ENCODE measurements at places on chromosomes 3 and 15.

DNA sequence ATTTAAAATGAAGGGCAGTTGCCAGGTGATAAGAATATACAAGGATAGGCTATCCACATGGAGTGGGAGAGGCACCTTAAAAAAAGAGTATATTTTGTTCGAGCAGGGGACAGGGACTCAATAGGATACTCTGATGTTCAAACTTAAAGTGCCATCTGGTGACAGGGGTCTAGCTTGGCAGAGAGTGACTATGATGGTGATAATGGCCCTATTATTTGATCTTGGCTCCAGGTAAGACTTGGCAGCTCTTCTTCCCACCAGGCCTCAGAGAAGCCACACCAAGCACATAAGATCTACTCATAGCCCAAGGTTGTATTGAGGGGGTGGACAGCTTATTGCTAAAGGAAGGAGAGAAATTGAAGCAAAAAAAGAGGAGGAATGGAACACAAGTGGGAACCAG, 109.0 kb upstream of the MANF start:
- DNase-seq: peak; percentile 59

DNA sequence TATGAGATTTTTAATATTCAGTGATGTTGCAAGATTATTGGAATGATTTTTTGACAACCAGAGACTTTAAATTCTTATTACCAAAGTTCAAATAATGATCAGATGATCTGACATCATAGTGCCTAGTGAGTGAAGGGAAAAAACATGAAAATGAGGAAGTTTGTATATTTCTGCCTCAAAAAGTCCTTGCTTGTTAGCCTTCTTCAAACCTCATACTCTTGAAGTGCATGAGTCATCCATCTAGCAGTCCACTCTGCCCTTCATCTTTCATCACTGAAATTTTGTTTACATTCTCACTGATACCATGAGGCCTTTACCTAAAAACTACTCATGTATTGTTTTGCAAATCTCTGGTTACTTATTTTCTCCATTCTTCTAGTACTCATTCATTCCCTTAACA, 23.9 kb upstream of the OR5H6 start:
- no peak for DNase-seq

DNA sequence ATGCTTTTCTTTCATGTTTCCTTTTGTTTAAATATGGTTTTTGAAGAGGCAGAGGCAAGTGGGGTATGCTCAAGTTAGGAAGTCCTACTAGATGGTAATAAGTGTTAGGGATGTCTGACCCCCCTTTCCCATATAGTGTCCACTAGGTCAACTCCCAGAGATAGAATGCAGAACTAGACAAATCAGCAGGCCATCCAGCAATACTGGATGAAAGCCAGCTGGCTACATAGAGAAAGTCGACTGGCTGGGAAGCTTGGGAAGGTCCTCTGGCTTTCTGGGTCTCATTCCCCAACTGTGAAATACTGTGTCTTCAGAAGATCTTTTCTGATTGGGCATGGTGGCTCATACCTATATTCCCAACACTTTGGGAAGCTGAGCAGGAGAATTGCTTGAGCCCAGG, 113.8 kb downstream of the SNRK start:
- DNase-seq: no peak

DNA sequence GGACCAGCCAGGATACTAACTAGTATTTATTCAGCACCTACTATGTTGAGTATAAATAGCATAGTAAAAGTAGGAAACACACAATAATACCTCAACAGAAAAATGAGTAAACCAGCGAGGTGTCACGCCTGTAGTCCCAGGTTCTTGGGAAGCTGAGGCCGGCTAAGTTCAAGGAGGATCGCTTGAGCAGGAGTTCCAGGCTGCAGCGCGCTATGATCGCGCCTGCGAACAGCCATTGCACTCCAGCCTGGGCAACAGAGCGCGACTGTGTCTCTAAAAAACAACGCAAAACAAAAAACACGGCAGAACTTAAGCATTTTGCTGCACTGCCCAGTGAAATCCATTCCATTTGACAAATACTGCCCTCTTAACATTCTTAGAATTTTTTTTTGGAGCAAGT, 1.3 kb upstream of the DENND6A start:
- no peak for DNase-seq

DNA sequence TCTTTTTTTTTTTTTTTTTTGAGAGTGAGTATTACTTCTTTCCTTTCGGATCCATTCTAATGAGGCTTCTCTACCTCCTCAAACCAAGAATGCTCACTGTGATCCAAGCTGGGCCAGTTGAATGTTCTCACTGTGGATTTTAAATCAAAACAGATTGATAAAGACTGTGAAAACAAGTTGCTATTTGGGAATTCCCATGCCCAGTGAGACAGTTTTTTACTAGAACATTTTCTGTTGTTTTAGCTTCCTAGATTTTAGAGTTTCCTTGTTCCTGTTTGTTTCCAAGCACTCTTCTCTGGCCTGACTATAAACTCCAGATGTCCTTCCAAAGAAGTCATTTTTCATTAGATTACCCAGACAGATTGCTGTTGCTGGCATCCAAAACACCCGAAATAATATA, 60.1 kb upstream of the GALNT15 start:
- no peak for DNase-seq

DNA sequence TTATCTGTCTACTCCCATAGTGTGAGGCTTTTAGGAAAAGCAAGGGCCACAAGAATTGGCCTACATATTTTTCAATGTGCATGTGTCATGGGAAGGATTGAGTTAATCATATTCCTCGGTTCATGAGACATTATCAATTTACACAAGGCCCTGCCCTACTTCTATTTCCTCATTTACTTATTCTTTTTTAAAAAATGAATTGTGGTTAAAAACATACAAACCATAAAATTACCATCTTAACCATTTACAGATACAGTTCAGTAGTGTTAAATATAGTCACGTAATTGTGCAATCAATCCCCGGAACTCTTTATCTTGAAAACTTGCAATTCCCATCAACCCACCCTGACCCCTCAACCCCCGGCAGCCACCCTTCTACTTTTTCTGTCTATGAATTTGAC, 284.0 kb upstream of the GADL1 start:
- DNase-seq: no peak

GRCh38 chr3:124843506-124844177, 43.5 kb downstream of the ITGB5 start:
- DNase-seq: no peak

- no peak for DNase-seq
Measured at GRCh38 chr3:187334904-187335303, 33.3 kb upstream of the RTP4 start.

- no peak for DNase-seq
Measured at GRCh38 chr15:85545752-85546151, 165.3 kb downstream of the AKAP13 start.

DNA sequence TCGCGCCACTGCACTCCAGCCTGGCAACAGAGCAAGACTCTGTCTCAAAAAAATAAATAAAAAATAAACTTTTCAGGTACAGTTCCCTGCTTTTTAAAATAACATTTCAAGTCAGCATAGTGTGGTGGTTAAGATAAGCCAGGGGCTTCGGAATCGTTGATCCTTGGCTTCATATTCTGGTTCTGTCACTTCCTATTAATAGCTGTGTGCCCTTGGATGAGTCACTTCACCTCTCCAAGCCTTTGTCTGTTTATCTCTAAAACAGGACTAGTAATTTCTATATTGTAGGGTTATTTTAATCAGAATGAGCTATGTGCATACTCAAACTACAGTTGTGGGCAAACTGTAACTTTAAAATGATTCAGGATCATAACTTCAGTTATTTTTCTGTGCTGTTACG, 53.8 kb upstream of the SENP5 start:
- DNase-seq: no peak

GRCh38 chr15:90103701-90104329, 1.5 kb upstream of the IDH2 start:
- DNase-seq: no peak

DNA sequence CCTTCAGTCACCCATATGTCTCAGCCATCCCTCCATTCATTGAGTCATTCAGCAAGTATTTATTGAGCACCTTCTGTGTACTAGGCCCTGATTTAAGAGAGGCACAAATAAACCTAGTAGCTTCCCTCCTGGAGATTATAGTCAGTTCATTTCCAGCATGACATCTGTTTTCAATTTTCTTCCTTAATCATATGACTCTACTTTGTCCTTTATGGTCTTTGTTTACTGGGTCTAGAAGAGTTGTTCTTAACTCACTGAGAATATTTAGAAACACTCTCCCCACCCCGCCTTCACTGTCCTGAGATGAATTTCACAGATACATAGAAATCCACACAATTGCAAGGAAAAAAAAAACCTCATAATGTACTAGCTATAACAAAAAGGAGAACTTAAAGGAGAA, 44.8 kb upstream of the ADAMTS9 start:
- DNase-seq: no peak

GRCh38 chr15:77107531-77108355, 36.8 kb upstream of the TSPAN3 start:
- DNase-seq: peak; percentile 82

DNA sequence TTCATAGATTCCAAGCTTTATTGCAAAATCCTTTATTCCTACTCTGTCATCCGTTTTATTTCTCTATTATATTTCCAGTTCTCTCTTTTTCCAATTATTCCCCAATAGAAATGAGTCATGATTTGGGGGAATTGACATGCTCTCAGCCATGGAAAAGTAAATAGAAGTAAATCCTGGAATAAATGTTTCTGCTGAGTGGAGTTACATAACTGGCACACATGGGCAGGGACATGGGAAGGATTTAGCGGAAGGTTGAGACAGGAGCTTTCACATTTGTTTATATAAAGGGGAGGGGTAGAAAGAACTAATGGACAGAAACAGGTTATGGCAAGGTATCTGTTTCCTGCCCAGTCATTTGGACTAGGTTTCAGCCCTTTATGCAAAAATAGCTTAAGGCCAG, 221.6 kb downstream of the PLOD2 start:
- no peak for DNase-seq

DNA sequence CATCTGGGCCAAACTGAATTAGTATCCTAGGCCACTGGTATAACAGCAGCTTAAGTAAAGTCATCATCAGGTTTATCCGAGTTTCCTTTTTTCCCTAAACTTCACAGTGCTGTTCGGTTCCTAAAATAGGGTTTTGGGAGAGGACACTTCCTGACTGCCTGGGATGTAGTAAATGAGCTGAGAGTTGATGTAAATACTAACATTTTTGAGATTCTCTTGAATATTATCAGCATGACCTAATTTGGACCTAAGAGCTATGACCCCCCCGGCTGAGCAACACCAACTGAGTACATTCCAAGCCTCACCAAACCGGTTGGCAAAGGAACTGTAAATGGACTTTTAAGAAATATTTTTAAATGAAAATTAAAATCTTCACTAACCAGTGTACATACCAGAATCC, 78.8 kb downstream of the IL5RA start:
- no peak for DNase-seq
